Pancreas (tissue), 10 donors: ENCODE measurements at places on chromosomes 5 and 9. TPM values are rescaled to one million over a fixed set of nuclear protein-coding genes. Genes with fewer than 3 reads are reported as not detected.

Gene ST6GALNAC4
- total RNA-seq = 29.7 TPM

Gene S1PR3
- 3.0 TPM for total RNA-seq

Gene IFNA1
- total RNA-seq = not detected

Gene IL13
- not detected for total RNA-seq

Gene HAND1
- 0.09 TPM for total RNA-seq

Gene FRMPD1
- total RNA-seq = 0.61 TPM

Gene C9orf43
- total RNA-seq = 0.18 TPM

Gene ACSL6
- total RNA-seq = 0.83 TPM

GRCh38 chr9:127815512-127816361, 13.1 kb downstream of the FPGS start:
- no peak for DNase-seq

GRCh38 chr5:143931476-143931875, 119.5 kb downstream of the HMHB1 start:
- no peak for DNase-seq

DNA sequence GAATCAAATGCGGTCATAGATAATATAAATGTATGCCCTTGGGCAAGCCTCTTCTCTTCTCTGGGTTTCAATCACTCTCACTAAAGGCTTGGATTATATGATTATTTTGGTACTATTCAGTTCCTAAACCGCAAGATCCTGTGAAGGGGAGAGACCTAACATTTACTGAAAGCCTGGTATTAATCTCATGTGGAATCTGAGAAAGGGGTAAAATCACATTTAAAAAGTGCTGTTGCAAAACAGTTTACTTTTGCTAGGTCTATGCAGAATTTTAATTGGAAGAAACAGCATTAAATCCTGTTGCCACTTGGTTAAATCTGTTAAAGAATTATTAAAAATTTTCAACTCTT, 50.7 kb downstream of the SLC44A1 start:
- no peak for DNase-seq

- DNase-seq = no peak
Measured at GRCh38 chr5:151773951-151774350, 2.2 kb downstream of the G3BP1 start.

DNA sequence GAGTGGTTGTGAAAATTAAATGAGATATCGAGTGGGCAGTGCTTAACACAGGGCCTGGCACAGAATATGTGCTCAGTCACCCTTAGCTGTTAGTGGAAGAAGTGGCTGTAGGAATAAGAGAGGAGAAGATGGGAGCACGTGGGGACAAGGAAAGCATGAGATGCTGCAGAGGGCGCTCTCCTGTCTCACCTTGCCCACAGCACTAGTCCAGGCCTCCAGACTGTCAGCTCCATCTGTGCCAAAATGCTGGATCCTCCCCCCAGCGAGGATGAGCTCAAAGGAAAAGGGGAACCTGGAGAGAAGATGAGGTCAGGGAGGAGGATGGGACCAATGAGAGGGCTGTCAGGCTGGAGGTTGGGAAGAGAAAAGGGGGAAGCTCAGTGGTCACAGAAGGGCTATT, 12.5 kb downstream of the ARAP3 start:
- DNase-seq = no peak

DNA sequence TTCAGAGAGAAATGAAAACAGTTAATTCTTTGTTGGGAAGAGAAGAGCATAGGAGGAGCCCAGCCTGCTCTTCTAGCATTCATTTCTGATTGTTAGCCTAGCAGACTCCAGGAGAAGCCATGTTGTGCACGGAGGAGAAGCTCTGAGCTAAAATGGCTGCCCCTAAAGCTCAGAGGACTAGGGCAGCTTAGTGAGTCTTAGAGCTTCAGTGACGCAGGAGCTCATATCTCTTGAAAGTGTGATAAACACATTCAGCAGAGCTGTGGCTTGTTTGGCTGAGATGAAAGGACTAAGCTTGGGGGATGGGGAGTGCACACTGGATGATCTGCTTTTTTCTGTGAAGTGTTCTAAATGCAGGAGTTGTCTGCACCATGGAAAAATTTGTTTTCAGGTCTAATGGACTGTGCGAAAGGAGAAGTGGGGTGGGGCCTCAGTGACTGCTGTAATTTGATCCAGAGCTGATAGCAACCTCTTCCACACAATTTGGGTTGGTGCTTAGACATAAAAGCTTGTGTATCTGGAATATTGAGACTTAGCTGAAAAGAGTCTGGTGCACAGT, 58.5 kb downstream of the ZNF462 start:
- no peak for DNase-seq

GRCh38 chr5:165143741-165144140, 1638.3 kb downstream of the MAT2B start:
- DNase-seq = no peak

DNA sequence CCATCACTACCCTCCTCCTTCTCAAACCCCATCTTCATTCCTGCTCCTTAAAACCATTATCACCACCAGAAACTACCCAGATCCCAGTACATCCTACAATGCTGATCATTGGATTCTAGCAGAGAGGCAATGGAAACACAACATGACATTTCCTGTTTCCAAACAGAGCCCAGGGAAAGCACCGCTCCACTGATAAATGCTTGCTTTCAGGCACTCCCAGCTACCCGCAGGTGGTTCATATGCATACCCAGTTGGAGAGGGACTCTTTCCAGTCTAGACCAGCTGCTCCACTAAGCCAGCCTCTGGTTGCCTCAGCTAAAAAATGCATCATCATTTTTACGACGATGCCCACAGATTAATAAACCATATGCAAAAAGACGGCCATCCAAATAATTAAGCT, 39.2 kb upstream of the ACO1 start:
- no peak for DNase-seq

GRCh38 chr5:150111122-150111521, 24.8 kb upstream of the CSF1R start:
- no peak for DNase-seq

- no peak for DNase-seq
Measured at GRCh38 chr5:8230868-8231267, 361.9 kb downstream of the MTRR start.

DNA sequence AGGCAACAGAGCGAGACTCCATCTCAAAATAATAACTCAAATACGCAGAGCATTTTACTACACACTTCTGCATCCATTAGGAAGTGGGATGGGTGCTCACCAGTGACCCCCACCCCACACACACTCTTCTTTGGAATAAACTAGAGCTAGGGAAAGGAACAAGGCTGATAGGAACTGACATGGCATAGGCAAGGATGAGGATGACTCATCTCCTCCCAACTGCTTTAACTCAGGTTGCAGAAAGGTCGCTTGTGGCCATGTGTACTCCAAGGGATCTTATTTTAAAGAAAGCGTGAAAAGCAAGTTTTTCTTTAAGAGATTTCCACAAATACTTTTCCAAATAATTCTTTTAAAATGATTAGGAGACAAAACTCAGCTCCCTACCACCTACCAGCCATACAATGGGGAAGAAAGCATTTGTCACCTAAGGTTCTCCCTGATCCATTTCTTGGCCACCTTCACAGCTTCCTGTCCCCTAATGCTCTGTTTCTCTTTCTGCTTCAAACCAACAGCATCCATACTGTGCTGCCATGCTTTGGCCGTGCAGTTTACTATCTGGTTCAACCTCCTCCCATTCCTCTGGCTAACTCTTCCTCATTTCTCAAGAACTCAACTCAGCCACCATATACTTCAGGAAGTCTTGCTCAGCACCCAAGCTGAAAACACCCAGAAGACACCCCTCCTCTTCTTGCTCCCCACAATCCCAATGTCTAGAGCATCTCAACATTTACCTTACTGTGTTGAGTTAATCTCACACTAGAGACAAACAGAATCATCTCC, 211.9 kb downstream of the ACTL7B start:
- no peak for DNase-seq

GRCh38 chr9:70352356-70352755, 62.1 kb downstream of the KLF9 start:
- no peak for DNase-seq

GRCh38 chr5:10674582-10674981, 86.5 kb downstream of the DAP start:
- DNase-seq = no peak

DNA sequence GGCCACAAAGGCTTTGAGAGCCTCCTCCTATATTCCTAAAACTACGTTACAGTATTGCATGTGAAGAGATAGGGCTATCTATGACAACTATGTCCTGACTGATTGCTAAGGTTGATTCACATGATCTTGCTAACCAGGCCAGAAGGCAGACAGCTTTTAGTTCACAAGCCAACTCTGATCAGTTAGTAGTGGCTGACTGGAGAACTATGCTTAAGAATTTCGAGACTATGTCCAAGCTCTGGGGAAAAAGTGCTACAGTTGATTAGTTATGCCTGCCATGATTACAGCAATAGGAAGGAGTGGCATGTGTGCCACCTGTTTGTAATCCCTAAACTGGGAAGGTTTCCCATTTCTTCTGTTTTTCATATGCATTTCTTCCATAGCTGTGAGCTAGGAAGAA, 223.4 kb downstream of the DOCK8 start:
- DNase-seq = no peak
